COR-L47 (cell line): ENCODE measurements at places on chromosomes 11 and 22.

DNA sequence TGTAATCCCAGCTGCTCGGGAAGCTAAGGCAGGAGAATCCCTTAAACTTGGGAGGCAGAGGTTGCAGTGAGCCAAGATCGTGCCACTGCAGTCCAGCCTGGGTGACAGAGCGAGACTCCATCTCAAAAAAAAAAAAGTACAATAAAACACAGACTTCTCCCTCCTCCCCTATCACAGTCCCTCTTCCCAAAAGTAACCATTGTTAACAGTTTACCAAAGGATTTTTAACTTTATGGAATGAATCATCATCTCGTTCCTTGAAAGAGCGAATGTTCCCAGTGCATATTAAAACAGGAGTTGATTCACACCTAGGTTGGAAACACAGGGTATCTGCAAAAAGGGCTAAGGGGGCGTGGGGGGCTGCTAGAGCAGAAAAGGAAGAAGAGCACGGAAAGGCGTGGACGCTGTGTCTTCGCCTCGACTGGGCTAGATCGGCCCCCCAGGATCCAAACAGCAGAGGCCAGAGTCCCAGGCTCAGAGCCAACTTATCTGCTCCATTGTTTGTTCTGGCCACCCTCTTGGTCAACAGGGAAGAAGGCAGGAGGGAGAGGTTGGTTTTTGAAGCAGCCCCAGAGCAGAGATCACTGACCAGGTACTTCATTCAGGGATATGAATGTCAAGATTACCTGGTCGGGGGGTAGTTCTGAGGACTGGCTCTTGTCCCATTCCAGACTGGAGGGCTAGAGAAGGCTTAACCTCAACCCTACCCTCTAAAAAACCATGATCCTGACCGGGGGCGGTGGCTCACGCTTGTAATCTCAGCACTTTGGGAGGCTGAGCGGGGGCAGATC is 2.1 kb upstream of the AHNAK start:
- DNase-seq = no peak

GRCh38 chr22:29128891-29129807 is 56.3 kb downstream of the KREMEN1 start:
- DNase-seq = peak; percentile 65

GRCh38 chr22:38276166-38276565 is 3.4 kb upstream of the TMEM184B start:
- no peak for DNase-seq

- no peak for DNase-seq
Observed at GRCh38 chr11:3220101-3220500, 1.5 kb upstream of the MRGPRG start.

DNA sequence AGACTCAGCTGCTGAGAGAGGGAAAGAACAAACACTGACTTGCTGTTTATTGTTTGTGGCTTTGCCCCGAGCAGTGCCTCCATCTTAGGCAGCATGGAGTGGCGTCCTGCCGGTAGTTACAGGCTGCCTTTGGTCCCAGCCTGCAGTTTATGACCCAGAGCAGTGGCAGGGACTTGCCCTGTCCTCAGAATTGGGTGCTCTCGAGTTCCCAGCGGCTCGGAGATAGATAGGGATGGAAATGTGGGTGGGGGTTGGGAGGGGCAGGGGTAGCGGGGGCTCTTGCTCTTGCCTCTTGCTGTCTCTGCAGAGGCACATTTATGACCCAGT is 3.1 kb downstream of the ALX4 start:
- no peak for DNase-seq

DNA sequence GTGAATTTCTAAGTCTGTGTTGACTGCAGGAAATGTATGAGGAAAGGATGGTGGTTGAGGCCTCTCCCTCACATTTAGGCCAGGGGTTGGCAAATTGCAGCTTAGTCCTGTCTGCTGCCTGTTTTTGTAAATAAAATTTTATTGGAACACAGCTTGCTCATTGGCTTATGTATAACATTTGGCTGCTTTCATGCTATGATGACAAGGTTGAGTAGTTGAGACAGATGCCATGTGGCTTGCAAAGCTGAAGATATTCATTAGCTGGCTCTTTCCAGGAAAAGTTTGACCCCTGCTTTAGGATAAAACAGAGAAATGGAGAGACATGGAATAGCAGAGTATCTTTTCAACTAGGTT is 46.2 kb downstream of the BCR start:
- DNase-seq = no peak

- DNase-seq = no peak
Observed at GRCh38 chr11:953512-953911, 27.8 kb downstream of the AP2A2 start.

DNA sequence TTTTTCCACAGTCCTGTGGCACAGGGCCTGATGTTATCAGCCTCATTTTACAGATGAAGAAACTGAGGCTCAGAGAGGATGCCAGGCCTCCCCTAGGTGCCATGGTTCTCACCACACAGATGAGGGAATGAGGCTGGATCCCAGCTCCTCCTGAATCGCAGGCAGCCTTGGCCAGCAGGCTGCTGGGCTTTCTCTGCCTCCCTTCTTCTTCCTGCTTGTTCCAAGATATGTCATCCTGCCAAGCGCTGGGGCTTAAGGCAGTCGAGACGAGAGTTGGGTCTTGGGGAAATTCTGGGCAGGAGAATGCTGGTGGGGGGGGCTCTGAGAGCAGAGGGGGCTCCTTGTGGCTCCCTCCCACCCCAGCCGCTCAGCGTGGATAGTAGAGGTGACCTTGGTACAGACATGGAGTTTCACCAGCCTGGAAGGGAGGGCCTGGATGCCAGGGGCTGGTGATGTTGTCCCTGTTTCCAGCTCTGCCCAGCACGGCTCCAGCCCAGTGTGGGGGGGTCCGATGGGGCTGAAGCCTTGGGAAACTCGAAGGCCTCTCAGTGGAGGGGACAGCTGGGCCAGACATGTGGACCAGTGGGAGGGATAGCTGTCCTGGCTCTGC is 16.6 kb upstream of the MPPED1 start:
- DNase-seq = no peak

GRCh38 chr11:117314840-117315239 is 1.2 kb downstream of the BACE1 start:
- no peak for DNase-seq

DNA sequence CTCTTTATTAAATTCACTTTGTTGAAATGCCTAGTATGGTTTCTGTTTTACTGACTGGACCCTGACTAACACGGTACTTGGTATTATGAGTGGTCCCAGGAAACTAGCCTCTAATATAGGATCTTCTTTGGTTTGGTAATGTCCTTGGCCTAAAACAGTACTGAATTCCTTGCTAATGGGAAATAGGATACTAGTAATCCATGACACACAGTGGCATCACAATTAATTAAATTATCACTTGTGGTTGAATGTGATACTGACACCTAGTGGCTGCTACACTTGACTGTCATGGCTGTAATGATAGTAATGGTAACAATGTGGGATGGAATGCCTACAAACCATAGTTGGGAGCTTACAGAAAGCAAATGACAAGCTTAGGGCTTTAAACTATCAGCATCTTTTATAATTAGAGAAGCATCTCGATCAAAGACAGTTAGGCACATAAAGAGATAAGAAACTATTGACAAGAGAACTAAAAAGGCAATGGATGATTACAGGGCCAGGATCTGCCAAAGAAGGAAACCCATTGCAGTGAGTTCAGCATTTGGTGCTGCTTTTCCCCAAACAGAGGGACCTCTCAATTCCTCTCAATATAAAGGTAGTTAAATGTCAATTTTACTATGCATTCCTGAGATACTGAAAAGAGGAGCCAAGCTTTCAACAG is 8.6 kb downstream of the DNHD1 start:
- peak; percentile 51 for DNase-seq

DNA sequence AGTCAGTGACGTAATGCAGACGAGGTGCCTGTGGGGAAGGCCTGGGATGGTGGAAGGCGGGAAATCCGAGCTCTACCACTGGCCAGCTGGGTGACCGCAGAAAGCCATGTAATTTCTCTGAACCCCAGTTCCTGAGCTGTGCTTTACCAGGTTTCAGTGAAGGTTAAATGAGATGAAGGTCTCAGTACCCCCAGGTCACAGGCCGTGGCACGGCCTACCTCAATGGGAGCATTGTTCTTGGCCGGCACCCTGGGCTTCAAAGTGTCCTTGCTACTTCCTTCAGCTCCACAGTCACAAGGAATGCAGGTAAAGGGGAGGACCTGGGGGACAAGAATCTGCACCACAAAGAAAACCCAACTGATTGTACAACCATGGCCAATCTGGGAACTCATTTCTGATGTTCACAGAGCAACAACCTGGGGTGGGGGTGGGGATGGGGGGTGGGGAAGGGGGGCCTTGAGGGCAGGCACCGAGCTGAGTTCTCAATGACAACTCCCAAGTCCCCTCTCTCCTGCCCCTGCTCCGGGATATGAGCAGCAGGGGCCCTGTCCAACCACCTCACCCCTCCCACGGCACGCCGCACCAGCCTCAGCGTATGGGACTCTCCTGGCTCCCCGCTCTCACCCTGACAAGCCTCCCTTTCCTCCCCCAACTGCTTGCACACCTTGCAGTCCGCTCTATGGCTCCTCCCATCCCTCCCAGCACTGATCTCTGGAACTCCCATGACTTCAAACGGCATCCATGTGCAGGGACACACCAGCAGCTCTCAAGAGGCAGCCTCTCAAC is 59.1 kb upstream of the ARFGAP3 start:
- no peak for DNase-seq

DNA sequence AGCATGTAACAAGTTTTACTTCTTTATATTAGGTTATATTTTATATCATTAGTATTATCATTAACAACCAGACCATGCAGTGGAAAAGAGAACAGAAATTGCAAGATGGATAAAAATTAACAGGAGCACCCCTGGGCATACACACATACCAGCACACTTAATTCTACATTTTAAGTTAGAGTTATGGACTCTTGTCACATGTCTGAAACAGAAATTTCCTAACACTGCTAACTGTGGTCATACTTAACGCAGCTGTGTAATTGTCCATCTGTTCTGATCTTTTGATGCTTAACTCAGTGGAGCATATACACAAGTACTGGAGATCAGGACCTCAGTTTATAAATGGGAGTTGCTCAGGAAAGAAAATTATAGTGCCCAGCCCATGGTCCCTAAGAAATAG is 358 bp downstream of the OR52H1 start:
- no peak for DNase-seq

GRCh38 chr11:70059971-70060370 is 18.1 kb upstream of the ANO1 start:
- DNase-seq = no peak

DNA sequence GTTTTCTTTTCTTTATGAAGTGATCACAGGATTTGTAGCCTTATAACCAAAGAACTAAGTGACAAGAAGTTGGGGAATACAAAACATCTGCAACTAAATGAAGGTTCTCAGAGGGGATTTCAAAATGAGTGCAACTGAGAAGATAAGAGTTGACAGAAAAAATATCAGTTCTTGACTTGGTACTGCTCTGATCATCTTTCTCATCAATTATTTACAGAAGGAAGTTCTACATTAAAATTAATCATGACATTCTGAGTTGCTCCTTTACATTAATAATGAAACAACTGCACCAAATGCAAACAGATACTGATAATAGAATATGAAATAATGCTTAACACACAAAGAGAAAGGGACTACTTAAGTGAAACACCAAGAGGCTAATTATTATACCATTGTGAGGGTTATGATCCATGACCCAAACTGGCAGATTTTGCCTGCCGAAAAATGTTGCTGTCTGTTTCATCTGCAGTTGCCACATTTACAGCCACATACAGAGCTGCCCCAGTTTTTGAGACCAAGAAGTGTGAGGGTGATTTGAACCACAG is 561.9 kb upstream of the ANO5 start:
- DNase-seq = no peak

- DNase-seq = no peak
Observed at GRCh38 chr11:72209101-72209500, 7.5 kb upstream of the FOLR2 start.

DNA sequence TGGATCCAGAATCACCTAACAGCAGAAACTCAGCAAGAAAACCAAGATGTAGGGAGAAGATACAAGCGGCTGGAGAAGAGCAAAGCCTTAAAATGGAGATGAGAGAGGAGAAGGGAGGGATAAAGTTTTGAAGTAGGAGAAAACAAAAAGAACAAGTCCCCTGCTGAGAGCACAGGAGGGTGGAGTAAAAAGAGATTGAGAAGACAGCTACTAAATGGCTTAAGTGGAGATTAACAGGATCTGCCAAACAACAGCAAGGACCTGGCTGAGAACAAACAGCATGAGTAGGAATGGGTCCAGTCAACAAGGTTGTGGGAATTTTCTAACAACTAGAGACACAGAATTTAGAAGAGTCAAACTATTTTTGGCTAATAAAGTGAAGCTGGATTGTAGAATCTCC is 18.1 kb downstream of the BTG4 start:
- DNase-seq = no peak
